ENCODE measurements at places on chromosomes 3 and 15.

GRCh38 chr3:183779896-183780465 lies 45.4 kb downstream of the MAP6D1 start:
- DNase-seq: peak; percentile 63

DNA sequence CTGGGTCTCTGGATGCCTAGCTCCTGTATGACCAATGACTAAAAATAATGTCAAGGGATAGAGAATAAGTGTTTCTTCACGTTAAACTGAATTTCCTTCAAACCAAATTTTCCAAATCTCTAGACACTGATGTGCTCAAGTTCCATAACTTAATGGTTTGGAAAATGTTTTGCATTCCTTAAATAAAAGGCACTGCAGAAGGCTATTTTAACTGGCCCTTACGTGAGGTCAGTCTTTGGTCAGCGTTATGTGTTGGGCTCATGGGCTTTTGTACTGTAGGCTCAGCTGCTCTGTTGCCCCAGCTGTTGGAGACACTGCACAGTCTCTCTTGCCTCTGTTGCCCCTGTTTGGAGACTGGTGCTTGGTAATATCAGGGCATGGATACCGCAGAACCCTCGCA lies 188.5 kb downstream of the TPRG1 start:
- DNase-seq: no peak

- DNase-seq: no peak
These were observed 8.1 kb upstream of the MAPK6 start for GRCh38 chr15:52010633-52011595.

- no peak for DNase-seq
These were observed 10.3 kb upstream of the MCF2L2 start for GRCh38 chr3:183438735-183439134.

- DNase-seq: no peak
These were observed 173.3 kb upstream of the GOLIM4 start for GRCh38 chr3:168269001-168269400.

GRCh38 chr3:45914362-45915058 lies 28.2 kb downstream of the CCR9 start:
- no peak for DNase-seq

- DNase-seq: no peak
These were observed 414.4 kb upstream of the PDZRN3 start for GRCh38 chr3:74039105-74039504.

- no peak for DNase-seq
These were observed 43.4 kb downstream of the FBXO22 start for GRCh38 chr15:75947092-75947491.

- peak; percentile 6 for DNase-seq
These were observed 118.6 kb upstream of the PRR20G start for GRCh38 chr3:127406309-127407025.

DNA sequence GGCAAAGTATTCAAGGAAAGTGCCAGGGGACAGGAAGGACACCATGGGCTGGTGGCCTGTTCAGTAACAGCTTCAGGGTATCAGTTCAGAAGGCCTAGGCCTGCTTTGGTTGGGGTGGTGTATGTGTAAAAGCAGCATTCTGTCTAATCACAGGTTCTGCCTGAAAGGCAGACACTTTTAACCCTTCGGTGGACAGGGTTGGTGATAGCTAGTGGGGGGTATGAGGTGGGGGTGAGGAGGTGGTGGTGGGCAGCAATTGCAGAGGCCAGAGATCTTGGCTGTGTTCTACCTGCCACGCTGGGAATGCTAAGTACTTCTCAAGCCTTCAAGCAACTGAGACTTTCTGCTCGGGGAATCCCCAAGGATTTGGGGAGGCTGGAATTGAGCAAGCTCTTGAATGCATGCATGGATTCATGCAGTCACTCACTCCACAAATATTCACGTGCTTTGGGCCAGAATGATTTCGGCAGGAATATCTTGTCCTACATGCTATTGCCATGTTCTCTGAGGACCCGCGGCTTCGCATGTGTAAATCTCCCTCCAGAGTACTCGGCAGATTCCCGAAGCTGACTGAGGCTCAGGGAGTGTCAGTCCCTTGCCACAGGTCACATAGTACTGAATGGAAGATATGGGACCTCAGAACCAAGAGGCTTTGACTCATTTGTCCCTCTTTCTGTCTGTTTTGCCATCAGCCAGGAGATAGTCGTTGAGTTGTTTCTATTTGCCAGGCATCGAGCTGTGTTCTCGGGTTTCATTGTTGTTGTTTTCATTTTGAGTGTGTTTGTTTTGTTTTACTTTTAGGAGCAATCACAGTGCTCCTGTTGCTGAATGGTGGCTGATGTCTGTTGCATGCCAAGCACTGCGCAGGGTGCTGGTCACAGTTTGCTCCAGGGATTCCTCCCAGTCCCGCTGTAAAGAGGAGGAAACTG lies 65.5 kb downstream of the SMAD3 start:
- no peak for DNase-seq

- no peak for DNase-seq
These were observed 4.8 kb upstream of the CSPG5 start for GRCh38 chr3:47583320-47584075.

- no peak for DNase-seq
These were observed 583.6 kb downstream of the ROBO2 start for GRCh38 chr3:77623500-77623899.

All from AML-193 (cell line).